Left kidney (tissue), 8 donors: ENCODE measurements at places on chromosomes 2 and 18. TPM values are rescaled to one million over a fixed set of nuclear protein-coding genes. Genes with fewer than 3 reads are reported as not detected.

The C2orf78 gene
- polyA plus RNA-seq = not detected

The RNF144A gene
- 62.9 TPM for polyA plus RNA-seq

The ANAPC1 gene
- polyA plus RNA-seq = 41.9 TPM

GRCh38 chr2:136136931-136137330 lies 19.0 kb upstream of the CXCR4 start:
- DNase-seq = no peak

DNA sequence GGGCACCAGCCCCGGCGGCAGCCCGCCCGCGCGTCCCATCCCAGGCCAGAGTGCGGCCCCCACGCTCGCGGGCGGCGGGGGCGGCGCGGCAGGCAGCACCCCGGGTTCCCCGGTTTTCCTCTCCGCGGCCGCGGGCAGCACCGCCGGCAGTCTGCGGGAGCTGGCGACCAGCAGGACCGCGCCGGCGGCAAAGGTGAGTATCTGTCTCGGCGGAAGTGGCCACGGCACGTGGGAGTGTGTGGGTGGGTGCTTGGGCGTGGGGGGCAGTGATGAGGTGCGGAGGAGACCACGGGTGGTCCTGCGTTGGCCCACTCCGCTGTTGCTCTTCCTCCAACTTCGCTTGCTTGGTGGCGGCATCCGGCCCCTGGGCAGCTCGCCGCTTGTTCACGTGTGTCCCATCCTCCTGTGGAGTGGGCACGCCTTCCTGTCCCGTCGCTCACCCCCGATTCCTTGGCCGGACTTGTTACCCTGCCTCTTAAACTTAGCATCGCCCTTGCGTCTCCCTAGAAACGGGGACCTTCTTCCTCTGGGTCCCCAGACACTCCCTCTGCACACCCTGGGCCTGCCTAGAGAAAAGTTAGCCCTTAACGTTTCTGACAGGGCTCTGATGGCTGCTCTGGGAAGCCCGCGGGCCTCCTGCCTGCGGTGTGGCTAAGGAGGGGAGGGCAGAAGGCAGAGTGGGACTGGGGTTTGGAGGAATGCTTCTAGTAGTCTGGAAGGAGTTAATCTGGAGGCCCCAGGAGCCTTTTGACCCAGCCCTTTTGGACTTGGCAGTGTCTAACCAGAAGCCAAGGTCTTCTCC lies 1.1 kb downstream of the SH3RF3 start:
- DNase-seq = no peak

- no peak for DNase-seq
Observed at GRCh38 chr2:174666845-174667244, 69.2 kb upstream of the WIPF1 start.

DNA sequence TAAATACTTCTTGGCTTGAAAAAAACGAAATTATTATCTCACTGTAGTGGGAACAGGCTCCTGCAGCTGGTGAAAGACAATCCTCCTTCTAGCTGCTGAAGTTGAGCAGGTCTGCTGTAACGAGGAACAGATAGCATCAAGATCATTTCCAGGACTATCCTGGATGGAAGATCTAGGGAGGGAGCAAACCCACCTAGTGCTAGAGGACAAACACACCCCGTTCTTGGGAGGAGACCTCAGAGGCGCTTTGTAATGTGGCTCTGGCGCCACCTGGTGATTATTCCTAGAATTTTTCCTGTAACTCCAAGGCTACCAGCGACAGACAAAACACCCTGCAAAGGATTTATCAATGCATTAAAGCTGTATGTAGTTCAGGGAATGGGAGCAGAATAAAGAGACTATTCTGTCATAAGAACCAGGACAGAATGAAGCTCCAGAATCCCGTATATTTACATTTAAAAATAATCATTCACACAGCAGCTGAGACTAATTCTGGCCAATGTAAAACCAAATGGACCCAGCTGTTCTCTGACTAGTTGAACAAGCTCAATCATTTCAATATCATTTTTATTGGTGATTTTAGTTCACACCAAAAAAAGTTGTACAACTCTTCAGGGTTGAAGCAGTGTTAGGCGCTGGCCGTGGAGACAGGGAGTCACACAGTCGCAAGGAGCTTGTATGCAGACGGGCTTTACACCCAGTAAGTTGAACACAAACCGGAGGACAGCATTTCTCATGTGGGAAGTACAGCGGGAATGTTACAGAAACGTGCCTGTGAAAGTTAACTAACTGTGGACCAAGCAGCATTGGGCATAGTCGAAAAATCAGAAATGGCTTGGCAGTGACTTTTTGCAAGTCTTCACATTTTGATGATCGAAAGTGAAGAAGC lies 290.3 kb downstream of the TRIB2 start:
- peak; percentile 84 for DNase-seq
